Left colon (tissue), 2 donors: ENCODE measurements at places on chromosomes 1 and 21.
A peak's percentile ranks its signal among the peaks of the same experiment; 100 is the strongest.

GRCh38 chr1:202317941-202318925 lies 23.5 kb downstream of the UBE2T start:
- DNase-seq = no peak

- DNase-seq = no peak
Observed at GRCh38 chr1:68320349-68320748, 88.0 kb upstream of the WLS start.

GRCh38 chr1:103256490-103256889 lies 148.2 kb upstream of the COL11A1 start:
- DNase-seq = no peak

- DNase-seq = no peak
Observed at GRCh38 chr21:37982496-37983318, 66.5 kb upstream of the KCNJ6 start.

GRCh38 chr1:2199042-2199810 lies 4.7 kb upstream of the FAAP20 start:
- peak; percentile 91 for DNase-seq

DNA sequence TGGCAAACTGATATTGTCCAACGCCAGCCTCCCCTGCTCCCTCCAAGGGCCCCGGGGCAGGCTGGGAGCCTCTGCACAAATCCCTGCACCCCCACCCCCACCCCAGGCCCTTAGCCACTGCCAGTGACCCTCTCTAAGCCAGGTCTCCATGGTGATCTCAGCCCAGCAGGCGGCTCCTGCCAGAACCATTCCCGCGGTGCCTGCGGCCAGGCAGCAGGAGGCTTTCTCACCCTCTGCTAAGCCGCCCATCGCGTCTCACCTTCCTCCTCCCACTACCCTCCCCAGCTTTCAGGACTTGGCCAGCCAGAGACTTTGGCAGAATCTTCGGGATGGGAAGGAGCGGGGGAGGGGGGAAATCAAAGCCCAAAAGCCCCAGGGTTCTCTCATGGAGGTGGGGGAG lies 46.8 kb upstream of the WASF2 start:
- DNase-seq = no peak

DNA sequence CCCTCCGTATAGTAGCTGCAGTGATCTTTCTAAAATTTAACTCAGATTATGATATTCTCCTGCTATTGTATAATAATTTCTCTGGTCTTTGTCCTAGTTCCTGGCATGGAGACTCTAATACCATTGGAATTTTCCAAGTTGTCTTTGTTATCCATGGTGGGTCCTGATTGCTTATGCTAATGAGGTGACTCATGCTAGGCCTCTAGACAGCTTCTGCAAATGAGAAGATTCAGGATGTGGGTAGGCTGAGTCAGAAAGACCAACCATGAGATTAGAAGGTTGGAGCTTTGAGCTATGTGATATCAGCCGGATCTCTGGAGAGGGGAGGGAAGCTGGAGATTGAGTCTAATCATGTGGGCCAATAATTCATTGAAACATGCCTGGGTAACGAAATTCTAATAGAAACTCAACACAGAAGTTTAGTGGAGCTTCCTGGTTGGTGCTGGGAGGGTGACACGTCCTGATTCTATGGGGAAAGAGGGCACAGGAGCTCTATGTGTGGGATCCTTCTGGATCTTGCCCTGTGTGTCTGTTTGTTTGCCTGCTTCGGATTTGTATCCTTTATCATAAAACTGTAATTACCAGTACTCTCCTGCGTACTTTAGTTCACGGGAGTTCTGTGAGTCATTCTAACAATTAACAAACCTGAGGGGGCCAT lies 73.2 kb upstream of the CNIH3 start:
- DNase-seq = no peak

DNA sequence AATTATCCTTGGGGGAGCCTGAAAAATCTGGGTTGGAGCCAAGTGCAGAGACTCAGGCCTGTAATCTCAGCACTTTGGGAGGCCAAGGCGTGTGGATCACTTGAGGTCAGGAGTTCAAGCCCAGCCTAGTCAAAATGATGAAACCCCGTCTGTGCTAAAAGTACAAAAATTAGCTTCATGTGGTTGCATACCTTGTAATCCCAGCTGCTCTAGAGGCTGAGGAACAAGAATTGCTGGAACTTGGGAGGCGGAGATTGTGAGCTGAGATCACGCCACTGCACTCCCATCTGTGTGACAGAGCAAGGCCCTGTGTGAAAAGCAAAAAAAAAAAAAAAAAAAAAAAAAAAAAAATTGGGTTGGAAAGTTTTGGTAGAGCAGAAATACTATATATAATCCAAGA lies 1563.6 kb upstream of the PRMT6 start:
- no peak for DNase-seq

GRCh38 chr1:76428028-76428427 lies 353.5 kb downstream of the ST6GALNAC3 start:
- DNase-seq = no peak

DNA sequence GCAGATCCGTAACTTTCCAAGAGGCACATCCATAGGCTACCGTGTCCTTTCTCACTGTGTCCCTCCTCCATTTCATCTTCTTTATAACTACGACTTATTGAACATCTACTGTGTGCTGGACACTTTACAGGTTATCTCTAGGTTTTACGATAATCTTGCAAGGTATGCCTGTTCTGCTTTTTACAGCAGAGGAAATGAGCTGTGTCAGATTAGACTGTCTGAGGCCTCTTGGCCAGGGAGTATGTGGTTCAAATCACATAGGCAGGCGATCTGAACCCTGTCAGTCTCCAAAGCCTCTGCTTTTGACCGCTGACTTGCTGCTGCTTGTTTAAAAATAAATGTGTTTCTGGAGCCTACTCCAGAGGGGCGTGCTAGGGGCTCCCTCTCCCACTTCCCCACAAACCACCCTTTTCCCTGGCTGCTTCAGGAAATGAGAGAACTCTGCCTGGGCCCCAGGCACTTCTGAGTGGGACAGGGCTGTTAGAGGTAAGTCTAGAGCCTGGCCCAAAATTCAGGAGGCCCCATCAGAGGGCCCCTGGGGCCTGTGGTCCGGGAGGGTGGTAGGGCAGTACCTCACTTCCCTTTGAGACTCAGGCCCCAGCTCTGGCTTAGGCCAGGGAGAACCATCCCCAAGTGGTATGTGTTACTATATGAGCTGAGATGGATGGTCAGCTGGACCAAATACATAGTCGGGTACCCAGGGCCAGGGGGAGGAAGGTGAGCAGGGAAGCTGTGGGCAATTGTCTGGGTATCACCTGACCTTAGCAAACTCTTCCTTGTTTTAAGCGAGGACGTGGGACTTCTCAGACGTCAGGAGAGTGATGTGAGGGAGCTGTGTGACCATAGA lies 4.4 kb downstream of the PSEN2 start:
- DNase-seq = no peak

DNA sequence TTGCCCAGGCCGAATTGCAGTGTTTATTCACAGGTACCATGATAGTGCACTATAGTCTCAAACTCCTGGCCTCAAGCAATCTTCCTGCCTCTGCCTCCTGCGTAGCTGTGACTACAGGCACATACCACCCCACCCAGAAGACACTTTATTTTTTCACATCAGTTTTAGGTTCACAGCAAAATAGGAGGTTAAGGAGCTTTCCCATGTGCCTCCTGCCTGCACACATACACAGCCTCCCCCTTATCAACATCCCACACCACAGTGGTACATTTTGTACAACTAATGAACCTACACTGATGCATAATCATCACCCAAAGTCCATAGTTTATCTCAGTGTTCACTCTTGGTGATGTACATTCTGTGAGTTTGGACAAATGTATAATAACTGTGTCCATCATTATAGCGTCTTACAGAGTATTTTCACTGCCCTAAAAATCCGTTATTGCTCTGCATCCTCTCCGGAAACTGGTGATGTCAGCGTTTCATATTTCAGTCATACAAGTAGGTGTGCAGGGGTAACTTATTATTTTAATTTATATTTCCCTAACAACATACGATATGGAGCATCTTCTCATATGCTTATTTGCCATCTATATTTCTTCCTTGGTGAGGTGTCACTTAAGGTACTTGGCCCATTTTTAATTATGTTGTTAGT lies 23.2 kb downstream of the OR13G1 start:
- no peak for DNase-seq

GRCh38 chr1:29703596-29704370 lies 467.5 kb downstream of the PTPRU start:
- DNase-seq = peak; percentile 14
